ENCODE measurements at places on chromosomes 1 and 21.

GRCh38 chr1:62613325-62613727 lies 16.0 kb downstream of the ANGPTL3 start:
- DNase-seq: no peak

GRCh38 chr1:244074559-244075171 lies 23.6 kb downstream of the ZBTB18 start:
- DNase-seq: peak; percentile 51

GRCh38 chr1:119160409-119160808 lies 20.0 kb upstream of the WARS2 start:
- DNase-seq: no peak

DNA sequence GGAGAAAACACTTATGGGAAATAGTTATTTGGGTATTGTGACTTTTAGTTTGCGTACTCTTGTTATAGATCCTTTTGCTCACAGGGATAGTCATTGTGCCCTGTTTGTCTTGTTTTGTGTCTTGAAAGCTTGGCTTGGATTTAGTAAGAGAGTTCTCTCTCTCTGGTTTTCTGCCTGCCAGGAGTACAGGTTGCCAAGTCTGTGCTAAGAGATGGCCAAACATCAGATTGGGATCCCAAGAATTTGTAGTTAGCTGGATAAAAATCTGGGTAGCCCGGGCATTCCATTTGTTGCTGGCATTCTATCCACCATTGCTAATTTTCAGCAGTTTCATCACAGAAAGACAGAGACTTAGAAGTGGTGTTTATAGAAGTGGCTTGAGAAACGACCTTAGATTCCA lies 222.2 kb downstream of the NRIP1 start:
- no peak for DNase-seq
